ENCODE measurements at places on chromosomes 11 and 22.
A peak's percentile ranks its signal among the peaks of the same experiment; 100 is the strongest.

DNA sequence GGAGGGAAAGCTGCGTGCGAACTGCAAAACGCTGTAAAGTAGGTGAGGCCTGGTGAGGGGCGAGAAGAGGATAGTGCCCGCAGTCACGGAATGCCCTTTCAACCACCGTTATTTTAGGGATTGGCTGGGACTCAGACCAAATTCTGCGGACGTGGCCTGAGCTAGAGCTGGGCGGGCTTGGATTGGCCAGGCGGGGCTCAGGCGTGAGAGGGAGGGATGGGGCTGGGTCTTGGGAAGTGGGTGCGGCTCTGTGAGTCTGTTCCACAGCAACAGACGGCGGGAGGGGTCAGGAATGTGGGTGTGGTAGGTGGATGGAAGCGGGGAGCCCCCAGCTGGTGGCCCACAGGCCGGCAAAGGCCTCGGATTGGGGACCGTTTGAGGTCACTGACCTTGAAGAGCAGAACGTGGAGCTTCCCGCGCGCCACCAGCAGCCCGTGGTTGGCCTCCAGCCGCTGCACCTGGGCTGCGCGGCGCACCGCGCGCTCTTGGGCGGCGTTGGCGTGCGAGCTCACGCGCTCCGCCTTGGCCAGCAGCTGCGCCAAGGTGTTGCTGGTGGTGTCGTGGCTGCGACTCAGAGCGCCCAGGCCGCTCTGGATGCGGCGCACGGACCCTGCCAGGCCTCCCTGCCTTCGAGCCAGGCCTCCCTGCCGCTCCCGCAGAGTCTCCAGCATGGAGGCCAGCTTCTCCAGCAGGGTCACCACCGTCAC lies 444 bp downstream of the CAVIN3 start:
- peak; percentile 75 for DNase-seq

GRCh38 chr11:82792822-82793569 lies 59.3 kb upstream of the FAM181B start:
- no peak for DNase-seq

DNA sequence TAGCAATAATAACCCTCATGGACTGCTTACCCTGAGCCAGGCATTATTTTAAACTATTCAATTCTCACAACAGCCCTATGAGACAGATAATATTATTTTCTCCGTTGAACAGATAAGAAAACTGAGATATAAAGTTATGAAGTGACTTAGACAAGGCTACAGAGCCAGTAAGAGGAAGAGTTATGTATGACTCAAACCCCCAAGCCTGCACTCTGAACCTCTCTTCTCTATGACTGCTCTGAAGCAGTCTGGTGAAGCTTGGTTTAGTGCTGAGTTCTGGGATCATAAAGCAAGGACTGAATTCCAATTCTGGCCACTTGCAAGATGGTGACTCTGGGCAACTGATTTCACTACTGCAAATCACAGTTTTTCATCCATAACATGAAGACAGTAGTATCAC lies 34.5 kb downstream of the TNKS1BP1 start:
- DNase-seq: no peak

GRCh38 chr11:99522467-99523173 lies 501.9 kb downstream of the CNTN5 start:
- no peak for DNase-seq

GRCh38 chr11:118883004-118883367 lies 706 bp upstream of the CXCR5 start:
- no peak for DNase-seq

- no peak for DNase-seq
These were observed 25.0 kb upstream of the SYN3 start for GRCh38 chr22:33083212-33083611.

GRCh38 chr11:92644595-92645445 lies 324.6 kb upstream of the MTNR1B start:
- no peak for DNase-seq

- DNase-seq: no peak
These were observed 23.6 kb upstream of the CARS1 start for GRCh38 chr11:3080733-3081385.

- DNase-seq: no peak
These were observed 20.1 kb downstream of the ZNF74 start for GRCh38 chr22:20414059-20414440.

GRCh38 chr11:133834682-133835592 lies 10.4 kb downstream of the SPATA19 start:
- peak; percentile 48 for DNase-seq

DNA sequence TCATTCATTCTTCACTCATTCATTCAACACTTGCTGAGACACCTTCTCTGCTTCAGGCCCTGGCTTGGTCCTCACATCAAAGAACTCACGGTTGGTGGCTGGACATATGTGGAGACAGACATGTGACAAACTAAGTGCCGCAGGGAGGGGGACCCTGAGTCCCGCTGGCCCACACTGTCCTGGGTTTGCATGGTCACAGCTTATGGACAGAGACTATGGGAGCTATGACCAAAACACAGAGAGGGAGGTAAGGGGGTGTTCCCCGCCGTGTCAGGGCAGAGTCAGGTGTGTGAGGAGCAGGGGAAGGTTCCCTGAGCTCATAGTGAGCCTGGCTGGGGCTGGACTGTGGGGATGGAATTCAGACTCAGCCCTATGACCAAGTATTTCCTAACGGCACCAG lies 123.1 kb downstream of the MPPED1 start:
- DNase-seq: no peak
